Kidney epithelial cell (primary cell): ENCODE measurements at places on chromosomes 4 and X. TPM values are rescaled to one million over a fixed set of nuclear protein-coding genes. Genes with fewer than 3 reads are reported as not detected.

GRCh38 chrX:31237189-31237588 lies 165.3 kb upstream of the FTHL17 start:
- no peak for DNase-seq

GRCh38 chr4:20037745-20038144 lies 214.0 kb upstream of the SLIT2 start:
- DNase-seq: no peak

DNA sequence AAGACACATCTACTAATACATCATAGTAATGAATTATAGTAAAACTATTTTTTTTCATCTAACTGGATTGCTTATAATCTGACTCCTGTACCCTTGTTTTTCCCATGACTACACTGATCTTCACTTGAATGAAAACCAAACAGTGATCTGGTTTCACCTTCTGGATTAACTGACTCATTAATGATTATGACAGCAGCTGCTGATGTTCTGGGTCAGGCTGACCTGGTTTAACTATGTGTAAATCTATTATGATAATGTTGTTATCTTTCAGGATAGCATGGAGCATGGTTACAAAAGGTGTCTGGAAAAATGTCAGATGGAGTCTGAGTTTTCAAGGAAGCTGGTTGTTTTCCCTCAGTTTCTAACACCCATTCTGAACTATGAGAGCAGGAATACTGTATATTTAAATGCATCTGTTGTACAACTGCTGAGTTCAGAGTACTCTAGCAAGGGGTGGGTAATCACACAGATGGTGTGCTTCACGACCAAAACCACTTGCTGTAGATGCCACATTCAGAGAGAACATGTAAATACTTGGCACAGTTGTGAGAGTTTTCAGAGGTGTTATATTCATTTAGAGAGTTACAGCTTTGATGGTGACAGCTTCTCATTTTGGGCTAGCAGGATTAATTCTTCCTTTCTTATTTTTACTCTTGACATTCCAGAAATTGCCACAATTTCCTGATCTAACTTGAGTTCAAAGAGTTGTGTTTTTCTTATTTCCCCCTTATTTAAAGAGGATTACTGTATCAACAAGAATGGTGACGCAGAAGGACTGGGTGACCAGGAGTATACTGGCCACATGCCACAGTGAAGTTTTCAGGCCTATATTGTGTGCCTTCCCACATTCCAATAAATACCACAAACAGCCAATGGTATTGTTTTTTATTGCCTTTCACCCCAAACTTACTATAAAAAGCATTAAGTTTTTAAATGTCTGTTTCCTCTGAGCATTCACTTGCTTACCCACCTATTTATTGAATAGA lies 249.7 kb upstream of the TET2 start:
- DNase-seq: no peak

DNA sequence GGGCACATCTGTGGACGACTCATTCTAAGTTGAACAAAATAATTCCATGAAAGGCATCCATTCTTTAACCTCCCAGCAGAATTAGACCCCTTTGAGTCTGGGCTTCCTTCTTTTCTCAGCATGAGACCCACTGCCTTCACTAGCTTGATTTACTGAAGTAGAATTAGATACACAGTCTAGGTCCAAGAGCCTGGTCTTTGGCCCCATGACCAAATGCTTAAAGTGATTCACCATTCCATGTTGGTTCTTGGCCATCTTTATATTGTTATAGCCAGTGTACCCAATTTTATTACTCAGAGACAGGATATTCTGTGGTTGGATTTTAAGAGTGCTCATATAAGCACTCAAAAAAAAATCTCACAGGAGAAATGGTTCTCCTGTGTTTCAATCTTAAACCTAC lies 155.3 kb upstream of the GPC4 start:
- no peak for DNase-seq

SORCS2 gene
- 1.4 and 8.1 TPM in 2 replicates for total RNA-seq

DNA sequence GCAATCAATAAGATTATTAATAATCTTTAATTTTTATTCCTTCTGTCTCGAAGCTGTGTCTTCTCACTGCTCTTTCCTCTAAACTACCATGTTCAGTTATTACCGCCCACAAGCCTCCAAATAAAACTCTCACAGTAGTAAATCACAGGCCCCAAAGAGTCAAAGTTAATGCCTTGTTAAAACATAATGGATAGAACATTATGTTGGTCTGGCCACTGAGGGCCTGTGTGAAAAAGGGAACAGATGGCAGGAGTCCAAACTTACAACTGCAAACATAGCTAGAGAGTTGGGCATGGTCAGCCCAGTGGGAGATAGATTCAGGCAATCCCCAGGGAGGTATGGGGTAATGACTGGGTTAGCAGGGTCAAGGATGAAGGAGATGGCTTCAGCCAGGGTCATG lies 84.6 kb upstream of the TNIP3 start:
- no peak for DNase-seq

GRCh38 chr4:183097231-183098018 lies 1.6 kb upstream of the WWC2 start:
- no peak for DNase-seq

GRCh38 chr4:10011277-10011676 lies 10.0 kb downstream of the SLC2A9 start:
- no peak for DNase-seq

NUDT9 gene
- 22.3 and 26.6 TPM in 2 replicates for total RNA-seq

KLB gene
- 0.07 and 0.21 TPM in 2 replicates for total RNA-seq

GRCh38 chr4:184748251-184748652 lies 14.4 kb upstream of the CENPU start:
- no peak for DNase-seq

DNA sequence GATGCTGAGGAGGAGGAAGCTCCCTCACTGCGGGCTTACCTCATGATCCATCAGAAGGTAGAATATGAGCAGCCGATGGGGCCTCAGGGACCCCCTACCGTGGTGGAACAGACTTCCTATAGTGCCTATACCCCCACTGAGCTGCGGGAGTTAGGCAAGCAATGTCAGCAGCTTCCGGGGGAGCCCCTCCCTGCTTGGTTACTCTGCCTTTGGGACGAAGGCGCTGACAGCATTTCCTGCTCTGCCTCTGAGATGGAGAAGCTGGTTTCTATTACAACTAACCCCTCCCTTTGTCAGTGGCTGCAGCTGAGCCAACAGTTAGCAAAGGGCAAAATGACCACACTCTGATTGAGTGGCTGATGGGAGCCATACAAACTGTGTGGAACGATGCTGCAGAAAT lies 430.7 kb downstream of the IDS start:
- no peak for DNase-seq

FRAS1 gene
- total RNA-seq: 28.4 and 35.8 TPM in 2 replicates

- DNase-seq: no peak
Observed at GRCh38 chrX:44908153-44908552, 35.2 kb downstream of the KDM6A start.

LNX1 gene
- 2.5 and 6.9 TPM in 2 replicates for total RNA-seq
